ENCODE measurements at places on chromosomes 11 and 22.

GRCh38 chr11:75632450-75632849 lies 36.4 kb downstream of the MAP6 start:
- DNase-seq: no peak

GRCh38 chr22:35315141-35315854 lies 15.6 kb downstream of the TOM1 start:
- DNase-seq: no peak

DNA sequence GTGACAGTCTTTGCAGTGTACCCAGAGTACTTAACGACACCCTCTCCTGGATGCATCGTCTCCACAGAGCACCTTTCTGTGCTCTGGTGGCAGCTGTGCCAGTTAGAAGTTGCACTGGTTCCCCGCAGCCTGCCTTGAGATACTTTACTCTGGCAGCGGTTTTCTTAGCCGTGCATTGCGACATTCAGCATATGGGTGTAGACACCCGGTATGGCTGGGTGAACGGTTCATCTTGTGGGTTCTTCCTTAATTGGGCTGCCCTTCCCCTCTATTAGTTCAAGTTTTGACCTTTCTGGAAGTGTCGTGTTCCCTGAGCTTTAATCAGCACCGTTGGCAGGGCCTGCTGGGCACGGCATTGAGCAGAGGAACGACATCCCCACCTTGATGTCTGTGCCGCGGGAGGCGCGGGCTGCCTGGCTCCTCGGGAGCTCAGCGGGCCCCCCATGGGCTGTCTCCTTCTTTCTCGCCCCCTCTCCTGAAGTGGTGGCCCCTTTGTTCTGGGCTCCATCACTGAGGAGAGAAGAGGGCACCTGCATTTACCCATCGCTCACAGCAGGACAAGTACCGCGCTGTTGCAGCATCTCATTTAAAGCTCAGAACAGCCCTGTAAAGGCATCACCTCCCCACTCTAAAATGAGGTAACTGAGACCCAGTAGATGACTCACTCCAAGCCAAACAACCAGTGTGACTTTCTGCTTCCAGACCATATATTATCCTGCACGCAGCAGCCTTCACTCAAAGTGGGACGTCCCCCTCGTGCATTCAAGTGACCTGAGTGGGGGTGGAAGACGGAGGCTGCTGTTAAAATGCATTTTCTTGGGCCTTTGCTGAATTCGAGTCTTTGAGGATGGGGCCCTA lies 13.3 kb downstream of the FAM83F start:
- DNase-seq: no peak

DNA sequence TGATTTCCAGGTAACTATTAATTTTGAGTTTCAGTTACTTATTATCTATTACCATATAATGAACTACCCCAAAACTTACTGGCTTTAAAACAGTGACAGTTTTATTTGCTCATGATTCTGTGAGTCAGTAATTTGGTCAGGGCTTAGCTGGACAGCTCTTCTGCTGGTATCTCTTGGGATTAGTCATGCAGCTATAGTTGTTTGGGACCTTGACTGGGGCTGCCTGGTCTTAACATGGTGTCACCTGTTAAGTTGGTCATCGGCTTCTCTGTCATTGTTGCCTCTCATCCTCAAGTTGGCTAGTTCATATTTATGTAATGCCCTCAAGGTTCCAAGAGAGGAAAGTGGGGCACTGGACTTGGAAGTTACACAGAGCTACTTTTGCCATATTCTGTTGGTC lies 177.5 kb downstream of the TMEM135 start:
- DNase-seq: no peak

DNA sequence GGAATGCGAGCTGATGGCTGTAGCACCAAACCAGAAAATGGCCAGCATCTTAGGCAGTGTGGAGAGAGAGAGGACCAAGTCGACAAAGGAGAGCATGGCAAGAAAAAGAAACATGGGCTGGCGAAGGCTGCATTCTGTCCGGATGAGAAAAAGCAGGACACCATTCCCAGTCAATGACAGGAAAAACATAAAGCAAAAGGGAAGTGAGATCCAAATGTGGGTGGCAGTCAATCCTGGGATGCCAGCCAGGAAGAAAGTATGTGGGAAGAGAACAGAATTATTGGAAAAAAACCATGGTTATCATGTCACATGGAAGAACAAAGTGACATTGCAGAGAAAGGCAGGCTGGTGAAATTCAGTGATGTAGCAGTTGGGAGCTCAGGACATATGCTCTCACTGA lies 36.9 kb upstream of the OR56A1 start:
- DNase-seq: no peak

DNA sequence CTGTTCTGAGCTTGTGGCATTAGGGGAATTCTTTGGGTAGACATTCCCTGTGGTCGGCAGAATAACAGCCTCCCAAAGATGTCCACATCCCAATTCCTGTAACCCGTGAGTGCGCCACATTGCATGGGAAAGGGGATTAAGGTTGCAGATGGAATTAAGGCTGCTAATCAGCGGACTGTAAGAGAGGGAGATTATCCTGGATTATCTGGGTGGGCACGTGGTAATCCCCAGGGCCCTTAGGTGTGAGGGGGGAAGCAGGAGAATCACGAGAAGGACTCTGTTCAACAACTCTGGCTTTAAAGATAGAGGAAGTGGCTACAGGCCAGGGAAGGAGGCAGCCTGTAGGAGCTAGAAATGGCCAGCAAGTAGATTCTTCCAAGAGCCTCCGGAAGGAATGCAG lies 16.0 kb downstream of the CACNG2 start:
- no peak for DNase-seq

Measured in activated naive CD4-positive, alpha-beta T cell (primary cell).